ENCODE measurements at places on chromosomes 1 and 21.

GRCh38 chr1:92203105-92203504 is 14.6 kb upstream of the C1orf146 start:
- DNase-seq, result no peak

GRCh38 chr1:12405325-12406210 is 175.7 kb downstream of the VPS13D start:
- DNase-seq, result no peak

DNA sequence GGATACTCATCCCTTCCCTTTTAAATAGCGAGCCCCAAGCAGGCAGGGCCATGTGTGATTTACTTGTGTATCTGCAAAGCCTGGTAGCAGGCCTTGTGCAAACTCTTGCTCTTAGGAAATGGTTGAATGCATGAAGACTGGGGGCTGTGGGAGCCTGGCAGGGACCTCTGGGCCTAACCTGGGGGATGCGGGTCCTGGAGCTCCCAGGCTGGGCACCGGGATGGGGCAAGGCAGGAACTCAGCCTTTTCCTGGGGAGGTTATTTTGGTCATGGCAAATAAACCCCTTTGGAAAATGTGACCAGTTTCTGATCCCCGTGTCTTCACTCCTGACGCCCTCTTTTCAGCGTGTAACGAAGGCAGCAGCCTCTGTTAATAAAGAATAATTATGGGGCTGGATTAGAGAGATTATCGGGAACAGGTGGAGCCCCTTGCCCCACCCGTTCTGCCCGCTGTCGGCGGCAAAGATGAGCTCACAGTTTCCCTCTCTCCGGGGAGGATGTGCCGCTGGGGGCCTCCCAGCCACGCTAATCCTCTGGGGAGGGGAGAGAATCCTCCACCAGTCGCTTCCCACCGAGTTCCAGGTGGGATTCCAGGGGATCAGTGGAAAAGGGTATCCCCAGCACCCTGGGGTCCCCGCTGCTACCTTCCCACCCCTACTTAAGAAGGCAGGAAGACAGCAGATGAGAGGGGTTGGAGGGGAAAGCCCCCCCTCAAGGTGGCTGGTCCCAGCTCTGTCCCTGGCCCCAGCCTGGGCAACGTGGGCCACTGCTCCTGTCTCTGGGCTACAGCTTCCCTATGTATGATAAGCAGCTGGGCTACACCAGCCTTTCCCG is 69.7 kb upstream of the WNT4 start:
- no peak for DNase-seq

GRCh38 chr21:46124083-46124925 is 26.4 kb downstream of the COL6A2 start:
- no peak for DNase-seq

DNA sequence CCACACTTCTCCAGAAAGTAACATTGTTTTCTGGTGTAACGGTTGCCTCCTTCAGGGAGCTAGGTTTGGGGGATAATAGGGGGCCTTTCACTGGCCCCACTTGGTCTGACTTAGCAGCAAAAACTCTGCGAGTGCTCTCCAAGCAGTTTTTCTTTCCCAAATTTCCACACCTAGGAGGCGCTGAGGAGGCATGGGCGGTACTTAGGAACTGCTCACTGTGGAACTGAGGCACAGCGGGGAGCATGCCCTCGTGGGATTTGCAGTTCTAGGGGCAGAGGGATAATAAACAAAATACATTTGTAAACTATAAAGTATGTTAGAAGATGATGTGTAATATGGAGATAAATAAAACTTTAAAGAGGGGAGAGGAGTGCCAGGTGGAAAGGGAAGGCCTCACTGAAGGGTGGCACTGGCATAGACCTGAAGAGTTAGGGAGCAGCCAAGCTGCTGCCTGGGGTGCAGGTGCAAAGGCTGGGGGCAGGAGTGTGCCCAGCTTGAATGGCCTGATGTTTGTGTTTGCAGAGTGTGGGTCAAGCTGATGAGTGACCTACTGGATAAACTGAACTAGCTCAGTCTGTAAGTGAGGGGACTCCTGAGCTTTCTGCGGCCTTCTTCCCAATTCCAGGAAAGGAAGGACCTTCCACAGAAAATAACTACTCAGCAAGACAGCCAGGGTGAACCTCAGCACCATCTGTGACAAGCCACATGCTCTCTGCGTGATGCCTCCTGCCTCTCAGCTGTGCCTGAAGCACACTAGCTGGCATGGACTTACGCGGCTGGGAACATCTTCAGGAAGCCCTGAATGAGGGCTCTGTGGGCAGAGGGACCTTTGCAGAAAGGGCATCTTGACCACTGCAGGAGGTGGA is 1.9 kb downstream of the EPHX1 start:
- DNase-seq, result no peak

Data from stimulated activated naive CD4-positive, alpha-beta T cell (primary cell).